ENCODE measurements at places on chromosomes 6 and 20. TPM values are rescaled to one million over a fixed set of nuclear protein-coding genes. Genes with fewer than 3 reads are reported as not detected.

Gene CRIP3
- 0.47 TPM for total RNA-seq

Gene TRIM15
- not detected for total RNA-seq

GRCh38 chr6:152984513-152984872, 1.7 kb upstream of the FBXO5 start:
- DNase-seq: no peak
- H3K27ac ChIP-seq: peak overlapping the region; percentile 99
- no peaks in the 10 kb centered on the region for H3K36me3 ChIP-seq

- H3K4me3 ChIP-seq: no peak overlapping the region
- peaks cover 17% of the 10 kb centered on the region for H3K36me3 ChIP-seq
These were observed 73.9 kb downstream of the WDR27 start for GRCh38 chr6:169627736-169628607.

- H3K4me1 ChIP-seq: peaks cover 9% of the 10 kb centered on the region
- H3K27me3 ChIP-seq: peaks cover 8% of the 10 kb centered on the region
- no peak overlapping the region for H3K4me3 ChIP-seq
- no peak for DNase-seq
These were observed 64.2 kb upstream of the MAP3K4 start for GRCh38 chr6:160927416-160927815.

- peaks cover 8% of the 10 kb centered on the region for H3K36me3 ChIP-seq
- H3K4me1 ChIP-seq: peaks cover 69% of the 10 kb centered on the region
- H3K4me3 ChIP-seq: peak overlapping the region; percentile 100
- H3K27ac ChIP-seq: peak overlapping the region; percentile 100
These were observed 1.8 kb downstream of the OSER1 start for GRCh38 chr20:44208770-44209169.

- peaks cover 27% of the 10 kb centered on the region for H3K36me3 ChIP-seq
- peak; percentile 85 for DNase-seq
- H3K4me3 ChIP-seq: no peak overlapping the region
These were observed 151.3 kb downstream of the DTNBP1 start for GRCh38 chr6:15511248-15512125.

GRCh38 chr20:17943343-17943742, 25.3 kb downstream of the SNX5 start:
- no peaks in the 10 kb centered on the region for H3K27me3 ChIP-seq
- H3K4me1 ChIP-seq: peaks cover 34% of the 10 kb centered on the region
- no peak overlapping the region for H3K27ac ChIP-seq

Measured in chondrocyte (in vitro differentiated cells).